Omental fat pad (tissue), 4 donors: ENCODE measurements at places on chromosomes 6 and 20.

- DNase-seq: no peak
These were observed 125.5 kb upstream of the CDH4 start for GRCh38 chr20:61126369-61127195.

DNA sequence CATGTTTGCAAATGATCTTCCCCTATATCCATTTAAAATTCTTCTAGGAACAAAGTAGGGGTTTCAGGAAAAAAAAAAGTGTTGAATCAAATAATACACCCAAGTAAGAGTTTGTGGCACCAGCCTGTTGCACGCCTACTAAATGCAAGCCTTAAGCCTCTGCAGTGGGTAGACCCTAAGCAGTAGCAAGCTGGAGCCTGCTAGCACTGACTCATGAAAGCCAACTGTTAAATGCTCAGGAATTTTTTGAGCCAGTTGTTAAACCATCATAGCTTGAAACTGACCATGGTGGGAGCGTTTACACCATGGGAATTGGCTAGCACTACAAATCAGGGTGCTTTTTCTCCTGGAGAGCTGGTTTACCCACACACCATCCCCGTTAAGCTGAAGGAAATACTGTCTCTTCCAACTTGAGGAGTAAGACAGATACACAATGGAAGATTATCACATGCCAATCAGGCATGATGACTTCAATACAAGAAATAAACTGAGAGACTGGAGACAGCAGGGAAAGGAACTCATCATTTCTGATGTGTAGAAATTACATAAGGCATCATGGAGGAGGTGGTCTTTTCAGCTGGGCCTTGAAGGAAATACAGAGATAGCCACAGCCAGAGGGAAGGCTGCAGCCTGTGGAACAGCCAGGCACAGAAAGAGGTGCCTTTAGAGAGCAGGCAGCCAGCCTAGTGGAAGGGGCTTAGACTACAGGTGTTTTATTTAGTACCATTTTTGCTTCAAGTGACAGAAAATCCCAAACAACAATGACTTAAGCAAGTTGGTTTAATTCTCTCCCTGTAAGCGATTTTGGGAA lies 110.8 kb downstream of the SNX5 start:
- no peak for DNase-seq

- no peak for DNase-seq
These were observed 49.9 kb downstream of the PXDC1 start for GRCh38 chr6:3701631-3702030.

DNA sequence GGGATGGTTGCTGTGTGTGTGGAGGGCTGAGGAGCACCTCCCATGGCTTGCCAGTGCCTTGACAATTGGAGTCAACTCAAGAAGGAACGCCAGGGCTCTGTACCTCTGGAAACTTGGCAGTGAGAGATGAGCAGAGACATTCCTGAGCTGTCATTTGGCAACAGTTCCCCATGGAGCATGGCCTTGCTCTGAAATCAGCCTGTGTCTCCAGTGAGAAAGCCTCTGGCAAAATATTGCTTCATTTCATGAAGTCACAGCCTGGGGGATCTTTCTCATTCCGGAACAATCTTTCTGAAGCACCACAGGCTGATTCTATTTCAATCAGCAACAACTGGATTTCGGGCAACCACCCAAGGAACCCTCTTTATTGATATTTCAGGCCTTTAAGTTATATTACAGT lies 52.2 kb upstream of the FNDC1 start:
- DNase-seq: no peak

- DNase-seq: no peak
These were observed at the start of gene SIM1 for GRCh38 chr6:100464903-100465700. SIM1 (minus strand) TSS chr6:100464921; CDS start chr6:100463468, 1,453 bp downstream.

GRCh38 chr20:48760403-48760983 lies 67.3 kb downstream of the PREX1 start:
- no peak for DNase-seq

- DNase-seq: no peak
These were observed 132.4 kb downstream of the DTNBP1 start for GRCh38 chr6:15530411-15530810.

DNA sequence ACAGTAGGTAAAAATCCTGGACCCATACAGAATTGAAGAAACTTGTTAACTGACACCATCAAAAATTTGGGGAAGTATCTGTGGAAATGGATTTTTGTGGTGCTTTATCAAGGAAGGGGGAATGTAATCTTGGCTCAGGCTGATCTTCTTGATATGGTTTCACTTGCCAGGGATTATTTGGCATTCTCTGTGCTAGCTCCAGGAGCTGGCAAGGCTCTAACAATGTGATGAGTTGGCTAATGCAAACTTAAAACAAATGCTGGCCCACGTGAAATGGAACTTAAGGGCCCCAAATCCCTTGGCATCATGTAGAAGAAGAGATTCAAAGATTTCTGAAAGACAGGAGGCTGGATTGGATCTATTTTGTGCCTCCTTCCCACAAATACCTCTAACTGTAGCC lies 13.1 kb downstream of the KCNS1 start:
- DNase-seq: no peak

DNA sequence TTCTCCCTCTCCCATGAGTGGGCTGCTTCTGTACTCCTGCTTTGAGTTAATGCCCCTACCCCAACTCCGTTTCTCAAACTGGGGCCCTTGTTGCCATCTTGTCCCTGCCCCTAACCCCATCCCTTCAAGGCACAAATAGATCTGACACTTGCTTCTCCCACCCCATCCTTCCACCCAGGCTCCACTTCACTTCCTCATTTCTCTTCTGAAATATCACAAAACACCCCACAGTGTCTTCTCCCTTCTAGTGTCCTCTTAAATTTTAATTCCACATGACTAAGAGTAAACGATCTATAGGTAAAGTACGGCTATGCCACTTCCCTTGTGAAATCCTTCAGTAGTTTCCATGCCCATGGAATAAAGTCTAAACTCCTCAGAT lies 571.6 kb upstream of the NOX3 start:
- no peak for DNase-seq

DNA sequence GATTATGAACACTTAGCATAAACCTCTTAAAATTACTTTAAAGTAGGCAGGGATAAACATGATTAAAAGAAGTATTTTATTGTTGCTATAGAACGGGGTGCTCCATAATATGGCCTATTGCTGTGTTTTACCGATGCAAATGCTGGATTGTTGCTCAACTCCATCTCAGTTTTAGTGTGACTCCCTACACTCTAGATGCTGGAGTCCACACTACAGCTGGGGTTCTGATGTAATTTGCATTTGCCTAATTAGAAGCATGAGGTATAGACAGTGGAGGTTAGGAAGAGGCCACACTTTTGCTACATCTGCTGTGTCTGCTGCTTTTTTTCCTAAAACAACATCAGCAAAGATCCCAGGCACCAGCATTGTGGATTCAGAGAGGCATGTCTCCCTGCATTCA lies 6.7 kb upstream of the HMGN3 start:
- no peak for DNase-seq

DNA sequence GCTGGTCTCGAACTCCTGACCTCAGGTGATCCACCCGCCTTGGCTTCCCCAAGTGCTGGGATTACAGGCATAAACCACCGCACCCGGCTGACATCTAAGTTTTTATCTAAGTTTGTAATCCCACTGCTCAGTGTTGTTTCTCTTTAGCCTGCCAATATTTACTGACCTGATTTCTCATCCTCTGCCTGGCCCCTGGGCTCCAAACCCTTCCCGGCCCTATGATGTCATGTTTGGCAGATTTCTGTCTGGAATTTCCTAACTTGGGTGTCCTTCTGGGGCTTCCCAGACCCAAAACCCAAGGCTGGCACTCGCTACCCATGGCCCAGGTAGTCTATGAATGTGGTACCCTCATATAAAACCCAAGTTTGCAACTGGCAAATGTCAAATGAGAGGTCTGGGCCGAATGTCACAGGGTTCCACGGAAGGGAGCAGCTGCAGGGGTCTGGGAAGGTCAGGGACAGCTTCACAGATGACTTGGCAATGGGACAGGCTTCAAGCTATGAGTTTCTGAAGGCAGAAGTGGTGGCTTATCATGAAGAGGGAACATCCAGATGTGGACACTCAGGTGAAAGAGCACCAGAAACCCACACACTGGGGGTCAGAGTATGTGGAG lies 54.9 kb downstream of the TMEM170B start:
- no peak for DNase-seq

GRCh38 chr6:40387127-40387870 lies 199.9 kb downstream of the LRFN2 start:
- no peak for DNase-seq

GRCh38 chr20:31496761-31497295 lies 17.4 kb upstream of the HM13 start:
- DNase-seq: no peak

GRCh38 chr6:7108964-7109836 lies 1.4 kb downstream of the RREB1 start:
- no peak for DNase-seq

DNA sequence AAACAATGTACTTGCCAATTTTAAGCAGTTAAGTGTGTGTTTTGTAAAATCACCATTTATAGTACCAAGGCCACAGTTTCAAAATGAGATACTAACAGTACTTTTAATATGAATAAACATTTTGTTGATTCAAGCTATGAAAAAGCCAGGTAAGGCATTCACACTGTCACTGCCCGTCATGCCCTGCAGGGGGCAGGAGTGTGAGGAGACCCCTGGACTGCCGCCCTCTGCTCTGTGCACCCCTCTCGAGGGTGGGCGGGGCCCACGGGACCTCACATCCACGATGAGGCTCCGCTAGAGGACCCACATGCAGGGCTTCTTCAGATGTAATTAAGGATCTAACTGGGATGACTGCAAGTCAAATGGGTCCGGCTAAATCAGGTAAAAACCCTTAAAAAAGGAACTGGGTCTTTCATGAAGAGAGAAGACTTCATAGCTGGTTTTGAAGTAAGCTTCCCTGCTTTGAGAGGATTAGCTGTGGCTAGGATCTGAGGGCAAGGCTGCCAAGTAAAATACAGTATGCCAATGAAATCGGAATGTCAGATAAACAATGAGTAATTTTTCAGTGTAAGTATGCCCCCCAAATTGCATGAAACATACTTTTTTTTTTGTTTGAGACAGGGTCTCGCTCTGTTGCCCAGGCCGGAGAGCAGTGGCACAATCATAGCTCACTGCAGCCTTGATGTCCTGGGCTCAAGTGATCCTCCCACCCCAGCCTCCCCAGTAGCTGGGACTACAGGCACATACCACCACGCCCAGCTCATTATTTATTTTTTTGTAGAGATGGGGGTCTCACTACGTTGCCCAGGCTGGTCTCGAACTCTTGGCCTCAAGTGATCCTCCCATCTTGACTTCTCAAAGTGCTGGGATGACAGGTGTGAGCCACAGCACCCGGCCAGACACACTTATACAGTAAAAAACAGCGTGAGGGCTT lies 18.7 kb downstream of the DIDO1 start:
- no peak for DNase-seq
